ENCODE measurements at places on chromosomes 5 and 9.
A peak's percentile ranks its signal among the peaks of the same experiment; 100 is the strongest.

DNA sequence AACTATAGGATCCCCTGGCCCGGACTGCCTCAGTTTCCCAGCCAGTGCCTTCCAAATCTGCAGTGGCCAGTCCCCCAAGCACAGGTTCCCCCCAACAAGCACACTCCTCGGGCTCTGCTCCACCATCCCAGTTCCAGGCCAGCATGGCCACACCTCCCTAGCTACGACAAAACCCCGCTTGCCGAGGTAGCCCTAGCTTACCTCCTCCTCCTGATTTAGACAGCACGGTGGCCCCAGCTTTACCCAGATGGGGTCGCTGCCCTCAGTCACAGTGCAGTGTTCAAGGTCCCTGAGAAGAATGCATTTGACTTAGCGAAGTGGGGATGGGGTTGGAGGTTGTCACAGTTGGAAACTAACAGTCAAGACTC is 40.8 kb upstream of the GARNL3 start:
- DNase-seq, result no peak

DNA sequence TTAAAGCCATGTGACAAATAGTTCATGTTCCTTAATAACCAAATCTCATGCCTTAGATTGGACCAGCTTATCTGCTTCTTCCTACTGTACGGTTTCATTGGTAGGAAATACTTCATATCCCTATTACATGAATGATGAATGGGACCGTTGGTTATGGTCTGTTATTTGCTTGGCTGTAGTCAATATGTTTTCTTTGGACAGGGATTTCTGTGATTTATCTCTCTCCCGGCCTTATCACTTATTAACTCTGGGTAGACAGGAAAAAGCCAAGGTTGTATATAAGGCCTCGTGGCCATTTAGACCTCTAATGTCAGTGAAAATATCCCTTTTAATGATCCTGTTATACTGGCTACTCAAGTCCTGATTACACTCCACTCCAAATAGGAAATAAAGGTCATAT is 330.6 kb downstream of the EBF1 start:
- no peak for DNase-seq

- DNase-seq, result peak; percentile 56
Observed at GRCh38 chr5:90015584-90016018, 394.0 kb downstream of the CETN3 start.

- no peak for DNase-seq
Observed at GRCh38 chr9:116928289-116928688, 241.2 kb downstream of the TRIM32 start.

DNA sequence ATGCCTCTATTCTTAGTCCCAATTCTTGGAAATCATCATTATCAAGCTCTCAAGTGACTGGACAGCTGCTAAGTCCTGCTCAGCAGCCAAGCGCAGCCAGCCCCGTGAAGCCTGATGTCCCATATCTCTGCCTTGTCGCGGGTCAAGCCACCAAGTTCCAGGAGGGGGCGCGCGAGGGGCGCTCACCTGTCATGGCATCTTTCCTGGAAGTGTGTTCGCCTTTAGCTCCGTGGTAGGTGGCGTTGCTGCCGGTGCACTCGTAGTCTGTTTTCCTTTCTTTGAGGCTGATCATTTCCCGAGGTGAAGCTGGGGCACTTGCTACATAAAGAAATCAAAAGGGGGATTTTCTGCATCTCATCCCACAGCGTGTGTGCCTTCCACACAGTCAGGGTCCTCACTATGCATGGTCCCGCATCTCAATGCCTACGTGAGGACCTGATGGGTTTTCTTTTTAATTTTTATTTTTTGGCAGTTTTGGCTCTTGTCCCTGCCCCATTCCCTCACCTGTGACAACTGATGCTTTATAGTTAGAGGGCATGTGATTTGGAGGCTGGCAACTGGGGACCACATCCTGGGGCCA is 227.0 kb upstream of the DAP start:
- peak; percentile 69 for DNase-seq

DNA sequence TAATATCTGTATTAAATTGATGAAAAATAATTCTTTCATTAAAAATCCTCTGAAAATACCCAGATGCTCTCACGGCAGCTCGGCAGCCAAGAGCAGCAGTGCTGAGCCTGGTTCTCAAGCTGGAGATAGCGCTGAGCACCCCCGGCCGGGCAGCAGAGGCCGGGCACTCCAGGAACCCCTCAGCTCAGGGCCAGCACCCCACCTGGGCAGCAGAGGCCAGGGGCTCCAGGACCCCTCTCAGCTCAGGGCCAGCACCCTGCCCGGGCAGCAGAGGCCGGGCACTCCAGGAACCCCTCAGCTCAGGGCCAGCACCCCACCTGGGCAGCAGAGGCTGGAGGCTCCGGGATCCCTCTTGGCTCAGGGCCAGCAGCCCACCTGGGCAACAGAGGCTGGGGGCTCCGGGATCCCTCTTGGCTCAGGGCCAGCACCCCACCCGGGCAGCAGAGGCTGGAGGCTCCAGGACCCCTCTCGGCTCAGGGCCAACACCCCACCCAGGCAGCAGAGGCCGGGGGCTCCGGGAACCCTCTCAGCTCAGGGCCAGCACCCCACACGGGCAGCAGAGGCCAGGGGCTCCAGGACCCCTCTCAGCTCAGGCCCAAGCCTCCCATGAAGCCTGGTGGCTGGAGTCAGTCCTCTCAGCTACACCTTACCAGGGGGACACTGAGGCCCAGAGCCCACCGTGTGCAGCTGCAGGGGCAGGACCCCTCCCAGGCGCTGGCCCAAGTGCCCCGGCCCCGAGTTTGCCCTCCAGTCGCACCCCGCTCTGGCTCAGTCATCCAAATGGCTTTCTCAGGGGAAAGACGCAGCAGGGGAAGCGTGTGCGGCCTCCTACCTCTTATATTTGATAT is 21.7 kb downstream of the CLPTM1L start:
- DNase-seq, result peak; percentile 4

DNA sequence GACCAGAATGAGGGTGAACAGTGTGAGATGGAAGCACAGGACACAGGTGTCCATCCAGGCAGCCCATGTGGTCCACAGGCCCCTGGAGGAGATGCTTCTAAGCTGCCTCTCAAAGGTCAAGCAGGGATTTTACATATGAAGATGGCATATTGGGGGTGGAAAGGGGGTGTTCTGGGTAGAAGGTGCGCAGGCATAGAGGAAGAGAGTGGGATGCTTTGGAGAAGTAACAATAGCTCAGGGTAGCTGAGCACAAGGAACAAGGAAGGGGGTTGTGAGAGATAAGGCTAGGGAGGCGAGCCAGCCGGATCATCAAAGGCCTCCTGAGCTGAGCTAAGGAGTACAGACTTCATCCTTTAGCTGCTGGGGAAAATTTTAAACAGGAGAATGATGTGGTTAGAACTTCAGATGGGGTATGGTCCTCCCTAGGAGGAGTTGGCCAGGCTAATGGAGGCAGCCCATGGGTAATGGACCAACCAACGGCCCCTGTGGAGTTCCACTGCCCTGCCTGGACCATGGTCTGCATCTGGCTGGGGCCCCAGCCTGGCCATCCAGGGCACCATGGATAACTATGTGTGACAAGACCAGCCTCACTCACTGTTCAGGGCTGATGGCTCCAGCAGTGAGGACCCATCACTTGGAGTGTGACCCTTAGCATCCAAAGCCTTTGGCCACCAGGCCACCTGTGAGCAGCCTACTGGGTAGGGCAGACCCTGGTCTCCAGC is 86.8 kb upstream of the TBC1D2 start:
- no peak for DNase-seq

- no peak for DNase-seq
Observed at GRCh38 chr5:163825661-163826060, 320.2 kb downstream of the MAT2B start.

GRCh38 chr5:144202726-144203125 is 32.1 kb downstream of the KCTD16 start:
- no peak for DNase-seq

DNA sequence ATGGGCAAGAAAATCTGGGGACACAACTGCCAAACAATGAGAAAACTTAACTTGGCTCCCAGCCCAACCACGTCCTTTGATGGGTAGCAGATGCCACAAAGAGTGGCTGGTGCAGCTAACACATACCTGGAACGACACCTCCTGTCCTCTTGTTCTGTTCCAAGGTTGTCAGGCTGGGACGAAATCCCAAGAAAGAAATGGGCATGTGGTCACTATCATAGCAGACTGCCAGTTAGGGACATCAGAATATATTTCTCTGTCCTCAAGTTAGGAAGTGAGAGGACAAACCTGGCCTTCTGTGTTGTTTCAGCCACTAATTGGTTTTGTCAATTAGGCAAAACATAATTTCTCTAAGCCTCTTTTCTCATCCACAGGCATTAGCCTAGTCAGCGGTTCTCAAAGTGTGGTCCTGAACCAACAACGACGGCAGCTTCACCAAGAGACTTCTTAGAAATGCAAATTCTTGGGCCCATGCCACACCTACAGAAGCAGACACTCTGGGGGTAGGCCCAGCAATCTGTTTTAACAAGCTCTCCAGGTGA is 63.4 kb downstream of the RAPGEF1 start:
- DNase-seq, result no peak

- no peak for DNase-seq
Observed at GRCh38 chr5:2224689-2225088, 342.0 kb upstream of the IRX4 start.

DNA sequence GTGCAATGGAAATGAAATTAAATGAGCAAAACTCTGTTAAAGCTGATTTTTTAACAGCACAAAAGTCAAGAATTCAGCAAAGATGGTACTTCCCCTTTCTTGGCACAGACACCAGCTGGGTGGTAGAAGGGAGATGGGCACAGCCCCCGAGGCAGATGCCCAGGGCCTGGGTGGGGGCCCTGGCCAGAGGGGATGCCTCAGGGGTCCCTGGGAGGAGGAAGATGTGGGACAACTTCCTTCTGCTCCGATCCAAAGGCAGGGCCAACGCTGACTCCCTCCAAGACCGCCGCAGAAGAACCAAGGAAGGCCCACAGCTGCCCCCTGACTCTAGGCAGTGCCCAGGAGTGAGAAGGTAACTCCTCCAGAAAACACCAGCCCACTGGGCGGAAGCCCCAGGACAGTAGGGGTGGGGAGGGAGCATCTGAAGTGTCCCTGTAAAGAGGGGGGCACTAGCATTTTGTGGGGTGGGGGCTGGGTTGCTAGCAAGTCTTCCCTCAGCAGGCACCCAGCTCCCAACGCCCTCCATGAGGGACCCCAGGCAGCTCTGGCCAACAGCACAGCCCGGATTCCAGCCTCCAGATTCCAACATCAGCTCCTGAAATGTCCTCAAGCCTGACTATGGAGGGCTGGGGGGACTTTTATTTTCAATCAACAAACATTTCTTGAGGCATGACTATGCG is 4.9 kb downstream of the NACC2 start:
- DNase-seq, result no peak

DNA sequence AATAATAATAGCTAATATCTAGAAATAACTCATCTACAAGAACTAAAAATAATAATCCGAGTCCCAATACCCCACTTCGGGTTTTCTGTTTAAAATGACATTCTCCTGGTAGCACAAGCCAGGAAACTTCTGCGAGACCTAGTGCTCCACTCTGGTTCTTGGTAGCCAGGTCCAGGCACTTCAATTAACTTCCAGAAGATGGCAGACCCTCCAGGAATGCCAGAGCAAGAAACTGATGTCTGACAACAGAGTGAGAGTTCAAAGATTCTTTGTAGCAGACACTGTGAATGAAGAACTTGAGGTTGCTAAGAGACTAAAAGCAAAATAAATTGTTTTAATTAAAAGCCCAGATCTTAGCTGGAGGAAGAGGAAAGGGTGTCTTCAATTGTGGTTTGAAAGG is 1963.3 kb upstream of the CDH9 start:
- DNase-seq, result no peak

- DNase-seq, result peak; percentile 83
Observed at GRCh38 chr9:89522261-89522958, 24.5 kb upstream of the SEMA4D start.

GRCh38 chr5:163978897-163979296 is 473.5 kb downstream of the MAT2B start:
- no peak for DNase-seq

- no peak for DNase-seq
Observed at GRCh38 chr9:36218411-36218901, 27.7 kb downstream of the CLTA start.

DNA sequence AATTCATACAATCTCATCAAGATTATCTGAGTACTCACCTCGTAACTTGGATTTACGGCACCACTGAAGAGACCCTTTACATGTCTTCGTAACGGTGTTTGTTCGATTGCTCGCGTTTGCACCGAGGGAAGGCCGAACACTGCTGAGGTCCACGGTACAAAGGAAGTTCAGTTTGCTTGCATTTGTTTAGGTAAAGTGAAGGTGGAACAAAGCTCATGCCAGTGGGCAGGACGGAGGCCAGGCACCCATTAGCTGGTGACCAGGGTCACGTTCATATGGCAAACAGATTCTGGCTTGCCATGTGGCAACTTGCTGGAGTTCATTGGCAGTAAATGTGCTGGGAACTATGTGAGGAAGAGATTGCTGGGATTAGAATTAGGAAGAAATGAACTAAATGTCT is 164.8 kb downstream of the MACROH2A1 start:
- DNase-seq, result no peak

GRCh38 chr5:122971333-122971732 is 65.2 kb downstream of the PPIC start:
- no peak for DNase-seq

DNA sequence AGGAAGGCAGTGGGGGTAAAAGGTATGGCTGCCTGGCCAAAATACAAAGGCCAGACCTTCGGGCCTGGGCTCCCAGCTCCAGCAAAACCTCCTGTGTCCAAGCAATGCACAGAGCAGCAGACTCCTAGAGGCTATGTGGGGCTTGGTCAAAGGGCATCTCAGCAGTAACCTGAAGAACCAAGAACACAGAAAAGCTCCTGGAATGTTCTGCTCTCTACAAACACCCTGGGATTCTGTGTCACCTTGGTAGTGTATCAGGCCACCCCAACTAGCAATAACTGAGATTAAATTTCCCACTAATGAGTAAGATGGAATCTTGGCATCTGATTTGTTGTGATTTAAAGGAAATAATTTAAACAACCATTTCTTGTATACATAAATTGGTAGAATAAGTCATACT is 158.6 kb downstream of the GLIS3 start:
- DNase-seq, result no peak

- DNase-seq, result no peak
Observed at GRCh38 chr5:94094793-94095441, 353.5 kb upstream of the POU5F2 start.

GRCh38 chr5:37005946-37006540 is 129.5 kb downstream of the NIPBL start:
- DNase-seq, result no peak

GRCh38 chr9:8856396-8857067 is 1057.0 kb upstream of the DMAC1 start:
- DNase-seq, result no peak

- no peak for DNase-seq
Observed at GRCh38 chr9:132995879-132996278, 17.4 kb downstream of the GFI1B start.

- no peak for DNase-seq
Observed at GRCh38 chr5:144510845-144511579, 340.3 kb downstream of the KCTD16 start.

- no peak for DNase-seq
Observed at GRCh38 chr5:126998201-126998631, 32.1 kb downstream of the MARCHF3 start.

GRCh38 chr5:33462456-33462855 is 21.7 kb downstream of the TARS1 start:
- no peak for DNase-seq
